ENCODE measurements at places on chromosomes 5 and 9.

DNA sequence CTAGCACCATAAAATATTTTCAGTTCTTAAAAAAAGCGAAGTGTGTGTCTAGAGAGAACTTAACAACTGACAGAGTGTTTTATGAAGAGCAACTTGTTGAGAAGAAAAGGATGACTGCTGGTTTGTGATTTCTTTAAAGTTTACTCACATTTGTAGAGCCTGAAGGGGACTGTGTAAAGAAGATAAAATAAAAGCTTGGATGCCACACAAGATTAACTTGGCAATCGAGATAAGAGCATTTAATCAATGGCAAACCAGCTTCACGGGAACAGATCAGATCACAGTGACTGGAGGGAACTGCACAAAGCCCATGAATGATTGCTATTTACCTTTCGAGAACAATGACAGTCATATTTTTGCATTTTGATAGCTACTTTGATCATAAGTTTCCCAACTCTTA lies 2013.1 kb upstream of the CDH9 start:
- DNase-seq = no peak

DNA sequence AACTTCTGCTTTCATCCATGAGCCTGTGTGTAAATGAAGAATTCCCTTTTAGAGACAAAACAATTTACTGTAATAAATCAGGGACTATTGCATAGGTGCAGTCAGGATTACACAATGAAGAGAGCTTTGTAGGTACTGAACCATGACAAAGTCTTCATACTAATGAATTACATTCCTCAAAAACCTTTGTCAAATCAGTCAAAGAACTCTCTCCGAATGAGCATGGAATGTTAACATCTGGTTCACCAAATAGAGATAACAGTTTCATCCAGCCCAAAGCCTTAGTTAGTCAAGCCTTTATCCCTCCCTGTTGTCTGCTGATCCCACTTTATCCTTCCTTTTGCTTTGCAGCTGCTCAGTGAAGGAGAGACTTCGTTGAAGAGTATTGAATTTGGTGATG lies 62.9 kb upstream of the DMRTA1 start:
- no peak for DNase-seq

DNA sequence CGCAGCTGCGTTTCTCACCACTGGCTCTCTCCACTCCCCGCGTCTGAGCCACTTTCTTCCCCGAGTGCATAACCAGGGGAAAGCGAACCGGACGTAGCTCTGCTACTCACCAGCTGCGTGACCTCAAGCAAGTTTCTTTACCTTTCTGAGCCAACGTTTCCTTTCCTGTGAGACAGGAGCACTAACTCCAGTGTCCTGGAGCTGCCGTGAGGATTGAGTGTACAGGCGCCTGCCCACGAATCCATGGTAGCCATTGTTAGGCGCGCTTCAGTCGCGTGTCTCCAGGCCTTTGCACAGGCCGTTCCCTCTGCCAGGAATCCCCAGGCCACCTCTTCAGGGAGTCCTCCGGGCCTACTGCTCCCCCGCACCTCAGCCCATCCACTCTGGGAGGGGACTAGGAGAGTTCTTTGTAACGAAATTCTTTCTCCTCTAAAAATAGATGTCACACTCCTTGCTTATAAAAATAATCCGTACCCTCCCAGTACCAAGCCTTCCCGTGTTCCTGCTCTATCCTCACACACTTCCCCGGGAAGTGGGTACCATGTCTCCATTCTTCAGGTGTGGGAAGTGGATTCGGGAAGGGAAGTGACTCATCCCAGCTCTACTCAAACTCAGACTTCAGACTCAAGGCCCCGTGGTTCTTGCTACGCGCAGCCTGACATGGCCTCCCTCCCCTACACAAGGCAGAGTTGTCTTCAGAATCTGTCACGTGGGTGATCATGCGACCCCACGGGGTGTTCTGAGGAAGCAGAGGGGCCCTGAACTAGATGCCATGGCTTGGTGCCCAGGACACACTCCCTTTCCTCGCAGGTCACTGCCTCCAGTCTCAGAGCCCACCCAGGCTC lies 16.1 kb upstream of the CRB2 start:
- no peak for DNase-seq

DNA sequence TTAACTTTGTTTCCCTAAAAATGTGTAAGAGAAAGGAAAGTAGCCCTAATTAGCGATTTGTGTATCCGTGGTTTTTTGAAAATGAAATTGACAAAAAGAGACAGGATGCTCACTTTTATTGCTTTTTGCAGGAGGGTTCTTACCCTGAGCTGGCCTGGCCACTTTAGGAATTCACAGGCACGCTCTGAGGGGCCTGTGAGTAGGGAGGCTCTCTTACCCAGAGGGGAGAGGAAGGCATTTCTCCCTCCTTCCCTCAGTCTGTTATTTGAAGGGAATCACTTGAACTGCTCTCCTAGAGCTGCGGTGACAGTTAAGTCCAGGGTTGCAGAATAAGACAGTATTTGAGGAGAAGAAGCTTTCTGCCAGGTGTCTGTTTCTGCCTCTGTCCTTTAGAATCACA lies 16.7 kb downstream of the PIK3R1 start:
- no peak for DNase-seq

DNA sequence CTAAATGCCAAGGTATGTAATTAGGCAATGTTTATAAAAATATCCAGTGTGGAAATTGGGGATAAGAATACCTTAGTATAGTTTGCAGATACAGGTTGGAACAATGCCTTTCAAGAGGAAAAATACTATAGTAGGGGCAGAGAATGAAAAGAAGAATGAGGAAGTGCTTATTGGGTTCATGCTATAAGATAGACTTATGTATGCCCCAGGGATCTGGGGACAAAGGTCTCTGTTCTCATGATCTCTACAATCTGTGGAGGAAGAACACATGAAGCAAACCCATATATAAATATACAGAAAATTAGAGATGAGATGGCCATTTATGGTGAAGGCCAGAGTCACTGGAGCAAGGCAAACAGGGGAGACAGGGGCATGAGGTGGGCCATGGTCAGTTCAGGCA lies 106.5 kb upstream of the DAB2 start:
- no peak for DNase-seq

DNA sequence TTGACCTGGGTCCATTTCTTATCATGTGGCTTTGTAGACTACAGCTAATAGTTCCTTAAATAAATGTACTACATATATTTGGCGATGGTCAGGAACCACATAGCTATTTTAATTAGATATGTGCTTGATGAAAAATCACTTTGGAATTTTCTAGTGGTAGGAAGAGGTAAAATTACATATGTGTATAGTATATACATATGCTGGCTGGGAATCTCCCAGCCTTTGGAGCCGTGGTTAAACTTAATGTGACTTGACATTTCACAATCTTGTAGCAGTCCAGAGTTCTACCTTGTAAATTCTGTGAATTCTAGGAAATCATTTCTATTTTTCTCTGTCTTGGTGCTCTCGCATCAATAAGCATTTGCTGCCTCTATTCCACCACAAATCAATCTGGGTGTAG lies 565.0 kb downstream of the DMRTA1 start:
- DNase-seq = no peak

DNA sequence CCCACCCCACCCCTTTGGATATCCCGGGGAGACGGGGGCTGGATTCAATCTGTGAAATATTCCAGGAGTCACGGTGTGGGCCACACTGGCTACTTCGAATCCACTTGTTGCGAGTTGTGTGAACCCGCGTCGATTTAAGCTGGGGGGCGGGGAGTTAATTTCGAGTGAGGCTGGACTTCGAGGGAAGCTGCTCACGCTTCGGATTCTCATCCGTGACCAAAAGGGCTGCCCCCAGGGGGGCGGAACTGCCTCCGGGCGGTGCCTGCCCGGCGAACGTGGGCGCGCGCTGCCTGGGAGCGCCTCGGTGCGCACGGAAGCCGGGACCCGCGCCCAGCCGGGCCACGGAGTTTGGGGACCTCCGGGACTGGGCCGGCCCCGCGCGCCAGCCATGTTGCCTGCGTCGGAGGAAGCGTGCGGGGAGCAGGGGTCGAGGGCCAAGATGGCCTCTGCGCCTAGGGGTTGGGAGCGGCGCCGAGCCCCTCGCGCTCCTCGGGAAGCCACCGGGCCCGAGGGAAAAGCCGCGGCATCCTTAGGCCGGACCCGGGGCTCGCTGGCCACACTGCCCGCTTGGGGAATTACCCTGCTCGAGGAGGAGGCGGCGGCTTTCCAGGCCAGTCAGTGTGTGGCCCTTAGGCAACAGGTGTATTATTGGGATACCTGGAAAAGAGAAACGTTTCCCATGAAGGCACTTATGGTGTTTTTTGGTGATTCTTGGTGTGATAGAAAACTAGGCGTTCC lies 975 bp downstream of the OCLN start:
- DNase-seq = no peak

GRCh38 chr9:111969622-111970021 lies 73.0 kb downstream of the UGCG start:
- DNase-seq = no peak

- no peak for DNase-seq
Observed at GRCh38 chr5:74556631-74557595, 83.6 kb downstream of the ENC1 start.

- DNase-seq = no peak
Observed at GRCh38 chr9:132949709-132950108, 5.3 kb upstream of the TSC1 start.

DNA sequence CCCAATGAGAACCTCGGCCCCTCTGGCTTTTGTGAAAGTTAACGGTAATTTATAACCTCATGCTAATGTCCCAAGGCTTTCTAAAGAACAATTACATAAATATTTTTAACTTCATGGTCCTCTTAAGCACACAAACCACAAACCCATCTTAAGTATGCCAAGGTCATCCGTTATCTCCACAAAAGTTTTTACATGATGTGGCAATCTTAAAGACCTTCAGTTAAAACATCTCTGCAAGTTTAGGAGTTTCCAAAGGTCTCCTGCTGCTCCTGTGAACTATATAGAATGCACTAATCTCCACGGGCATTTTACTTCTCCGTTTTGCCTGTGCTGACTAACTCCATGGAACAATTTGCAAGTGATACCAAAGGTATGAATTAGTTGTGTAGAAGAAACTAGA lies 228.2 kb downstream of the TLE1 start:
- no peak for DNase-seq

DNA sequence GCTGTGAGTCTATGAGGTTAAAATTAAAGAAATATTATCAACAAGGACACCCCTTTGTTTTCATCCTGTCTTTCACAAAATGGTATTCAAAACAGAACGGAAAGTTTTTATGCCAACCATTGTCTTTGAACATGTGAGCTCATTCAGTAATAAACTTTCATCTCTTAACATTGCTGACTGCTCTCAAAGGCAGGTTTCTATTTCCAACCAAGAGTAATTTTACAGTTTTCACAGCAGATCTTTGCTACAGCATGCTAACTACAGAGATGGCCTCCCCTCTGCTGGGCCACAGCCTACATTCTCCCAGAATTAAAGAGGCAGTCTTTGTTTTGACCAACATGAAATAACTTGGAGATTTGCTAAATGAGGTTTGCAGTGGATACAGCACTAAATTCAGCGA lies 101.5 kb downstream of the DMRT2 start:
- no peak for DNase-seq

DNA sequence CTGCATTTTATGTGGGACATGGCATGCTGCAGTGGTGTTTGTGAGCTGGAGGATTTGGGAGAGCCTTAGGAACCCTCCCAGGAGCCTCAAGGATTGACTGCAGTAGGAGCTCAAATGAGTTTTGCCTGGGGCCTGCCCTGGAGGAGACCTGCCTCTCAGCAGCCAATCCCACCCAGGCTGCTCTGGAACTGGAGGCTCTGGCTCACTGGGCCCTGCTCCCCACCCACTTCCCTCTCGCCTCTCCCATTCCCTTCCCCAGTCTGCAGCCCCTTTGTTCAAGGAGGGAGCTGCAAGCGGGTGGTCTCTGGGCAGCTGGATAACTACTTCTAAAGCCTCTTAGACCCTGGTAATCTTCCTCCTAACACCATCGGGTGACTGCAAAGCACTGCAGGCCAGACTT lies 24.2 kb downstream of the KCNIP1 start:
- DNase-seq = no peak

DNA sequence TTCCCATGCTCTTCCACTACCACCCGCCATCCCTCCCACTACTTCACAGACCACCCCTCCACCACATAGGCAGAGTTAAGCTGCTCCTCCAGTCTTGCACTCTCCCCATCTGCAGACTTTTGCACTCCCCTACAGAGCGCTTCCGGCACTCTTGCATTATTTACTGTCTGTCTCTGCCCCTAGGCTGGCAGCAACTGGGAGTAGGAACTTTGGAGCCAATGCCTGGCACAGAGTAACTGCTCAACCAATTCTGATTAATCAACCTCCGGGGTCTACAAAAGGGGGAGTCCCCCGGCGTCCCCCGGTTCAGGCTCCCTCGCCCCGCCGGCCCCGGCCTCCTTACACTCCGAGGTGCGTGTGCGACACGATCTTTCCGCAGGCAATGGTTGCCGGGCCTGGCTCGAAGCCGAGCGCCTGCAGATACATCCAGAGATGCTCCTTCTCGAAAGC lies 498 bp downstream of the HAUS6 start:
- no peak for DNase-seq

DNA sequence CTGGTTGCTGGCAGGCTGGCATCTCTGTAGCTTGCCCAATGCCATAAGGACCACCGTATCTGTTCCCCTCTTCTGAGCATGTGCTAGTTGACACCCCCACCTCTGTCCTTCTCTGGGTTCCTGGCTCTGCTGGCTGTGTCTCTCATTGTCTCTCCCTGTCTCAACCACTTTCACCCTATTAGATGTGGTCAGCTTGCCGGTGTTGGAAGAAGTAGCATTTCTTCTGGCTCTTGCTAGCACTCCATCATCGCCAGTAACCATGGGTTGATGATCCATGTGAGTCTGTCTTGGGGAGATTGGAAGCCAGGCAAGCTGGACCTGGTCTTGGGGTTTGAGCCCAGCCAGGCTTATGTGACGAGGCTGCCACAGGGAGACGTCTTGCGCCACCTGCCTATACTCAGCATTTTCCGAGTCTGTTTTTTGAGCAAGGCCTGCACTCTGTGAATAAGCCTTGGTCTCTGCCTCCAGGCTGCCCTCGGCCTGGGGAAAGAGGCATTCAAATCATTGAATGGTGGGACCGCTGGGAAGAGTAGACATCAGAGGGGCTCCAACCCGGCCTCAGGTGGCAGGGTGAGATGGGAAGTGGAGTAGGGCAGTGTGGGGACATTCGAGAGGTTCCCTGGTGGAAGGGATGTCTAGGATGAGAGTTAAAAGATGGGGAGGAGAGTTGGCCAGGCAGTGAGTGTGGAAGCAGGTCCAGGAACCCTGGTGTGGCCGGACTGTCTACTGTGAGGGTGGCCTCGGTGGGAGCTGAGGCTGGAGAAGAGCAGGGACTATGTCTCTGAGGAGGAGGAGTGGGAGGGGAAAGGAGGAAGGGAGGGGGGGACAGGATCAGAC lies 74.3 kb downstream of the ZNF618 start:
- DNase-seq = no peak

DNA sequence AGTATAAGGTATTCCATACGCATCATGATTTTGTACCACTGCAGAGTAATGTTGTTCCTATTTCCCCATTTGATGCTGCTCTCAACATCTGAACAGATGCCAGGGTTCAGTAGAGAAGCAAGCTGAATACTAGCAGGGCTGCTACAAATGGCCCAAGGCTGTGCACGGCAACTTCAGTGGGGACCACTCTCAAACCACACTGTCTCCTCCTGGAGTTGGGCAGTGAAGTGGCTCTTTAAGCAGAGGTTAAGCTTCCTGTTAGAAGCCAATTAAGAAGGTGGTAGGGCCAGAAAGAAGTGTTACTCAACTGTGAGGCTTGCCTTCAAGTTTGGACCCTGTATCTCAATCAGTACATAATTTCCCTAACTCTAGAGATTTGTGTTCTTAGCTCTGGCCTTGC lies 32.0 kb downstream of the TMEM245 start:
- DNase-seq = no peak

- DNase-seq = no peak
Observed at GRCh38 chr9:19146441-19147024, 19.2 kb upstream of the PLIN2 start.

All from nucleus accumbens (tissue), 56 donors.